ENCODE measurements at places on chromosomes 3 and 15. TPM values are rescaled to one million over a fixed set of nuclear protein-coding genes. Genes with fewer than 3 reads are reported as not detected.

The MYH15 gene
- 0.08 TPM for total RNA-seq

The DNAJA4 gene
- 9.5 TPM for total RNA-seq

The RPS17 gene
- 2,165 TPM for total RNA-seq

The TMC3 gene
- 0.40 TPM for total RNA-seq

The P2RY14 gene
- 1.8 TPM for total RNA-seq

The PRRT3 gene
- total RNA-seq, result 8.5 TPM

The UBE3A gene
- 106 TPM for total RNA-seq

The STARD5 gene
- 1.5 TPM for total RNA-seq

The ACVR2B gene
- total RNA-seq, result 8.5 TPM

The SLC22A14 gene
- not detected for total RNA-seq

The SIDT1 gene
- total RNA-seq, result 2.6 TPM
